ENCODE measurements at places on chromosomes 12 and 14.

GRCh38 chr12:13167226-13167625 lies 29.3 kb upstream of the EMP1 start:
- DNase-seq: no peak

GRCh38 chr14:68934066-68934465 lies 45.0 kb downstream of the ACTN1 start:
- no peak for DNase-seq

- DNase-seq: no peak
These were observed 784.1 kb upstream of the TBX3 start for GRCh38 chr12:115468087-115468510.

GRCh38 chr12:68446901-68447796 lies 115.0 kb upstream of the MDM1 start:
- no peak for DNase-seq

- DNase-seq: no peak
These were observed 3.1 kb upstream of the LYZ start for GRCh38 chr12:69345077-69345476.

DNA sequence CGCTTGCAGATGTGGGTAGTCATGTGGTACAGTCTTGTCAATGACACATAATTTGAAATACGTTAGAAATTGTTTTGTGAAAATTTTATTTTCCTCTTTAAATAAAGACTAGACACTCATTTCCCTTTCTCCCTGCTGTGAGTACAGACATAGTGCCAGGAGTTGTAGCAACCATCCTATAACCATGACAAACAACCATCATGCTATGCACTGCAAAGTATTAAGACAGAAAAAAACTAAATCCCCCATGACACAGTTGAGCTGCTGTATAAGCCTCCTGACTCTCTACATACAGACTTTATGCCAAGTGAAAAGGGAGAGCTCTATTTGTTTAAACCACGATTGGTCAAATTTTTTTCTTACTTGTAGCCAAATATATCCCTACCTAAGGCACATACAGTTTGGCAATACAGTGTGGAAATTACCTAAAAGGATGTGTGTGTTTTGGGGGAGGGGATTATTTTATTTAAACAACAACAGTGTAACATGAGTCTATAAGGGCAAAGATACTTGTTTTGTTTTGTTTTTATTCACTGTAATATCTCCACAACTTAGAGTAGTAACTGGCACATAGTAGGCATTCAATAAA lies 45.0 kb upstream of the KRR1 start:
- no peak for DNase-seq

DNA sequence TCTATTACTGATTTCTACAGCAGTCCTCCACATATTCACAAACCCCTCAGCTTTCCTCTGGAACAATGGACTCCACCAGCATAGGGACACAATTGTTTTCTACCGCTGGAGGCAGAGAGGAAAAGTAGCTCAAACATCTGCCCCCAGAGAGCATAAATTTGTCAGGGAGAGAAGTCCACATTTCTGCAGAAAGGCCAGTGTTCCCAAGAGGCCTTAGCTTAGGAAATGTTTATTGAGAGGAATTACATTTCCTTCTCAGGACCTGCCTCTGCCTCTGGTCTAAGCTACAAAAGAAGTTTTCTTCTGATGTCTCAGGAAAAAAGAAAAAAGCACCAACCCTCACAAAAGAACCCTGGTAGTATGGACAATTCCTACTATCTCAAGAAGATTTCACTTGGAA lies 217.8 kb upstream of the BMP4 start:
- DNase-seq: no peak

- DNase-seq: no peak
These were observed 112.1 kb downstream of the MON2 start for GRCh38 chr12:62578726-62579125.

- no peak for DNase-seq
These were observed 165.1 kb upstream of the ATP2B1 start for GRCh38 chr12:89873745-89874144.

- no peak for DNase-seq
These were observed 95.3 kb downstream of the BICD1 start for GRCh38 chr12:32201976-32202375.

DNA sequence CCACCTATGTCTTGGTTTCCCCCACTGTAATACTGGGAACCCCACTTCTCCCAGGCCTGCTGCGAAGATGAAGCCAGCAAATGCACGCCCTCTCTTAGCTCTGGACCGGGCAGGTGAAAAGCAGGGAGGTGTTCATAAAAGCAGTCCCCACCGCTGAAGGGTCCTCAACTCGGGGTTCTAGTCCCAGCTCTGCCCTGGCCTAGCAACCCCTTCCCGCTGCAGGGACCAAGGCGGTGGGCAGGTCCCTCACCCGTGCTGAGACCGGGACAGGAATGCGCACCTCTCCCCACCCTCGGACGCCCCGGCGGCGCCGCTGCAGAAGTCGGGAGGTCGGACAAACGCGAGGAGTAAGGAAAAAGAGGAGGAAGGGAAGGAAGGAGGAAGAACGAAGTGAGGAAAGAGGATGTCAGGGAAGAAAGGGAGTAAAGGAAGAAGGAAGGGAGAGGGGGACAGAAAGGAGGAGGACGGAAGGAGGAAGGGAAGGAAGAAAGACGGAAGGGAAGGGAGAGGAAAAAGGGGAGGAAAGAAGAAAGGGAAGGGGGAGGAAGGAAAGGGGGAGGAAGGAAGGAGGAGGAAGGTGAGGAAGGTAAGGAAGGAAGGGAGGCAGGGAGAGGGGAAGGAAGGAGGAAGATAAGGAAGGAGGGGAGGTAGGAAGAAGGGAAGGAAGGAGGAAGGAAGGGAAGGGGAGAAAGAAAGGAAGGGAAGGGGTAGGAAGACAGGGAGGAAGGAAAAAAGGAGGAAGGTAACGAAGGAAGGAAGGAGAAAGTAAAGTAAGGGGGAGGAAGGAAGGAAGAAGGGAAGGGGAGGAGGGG lies 701 bp downstream of the SPRING1 start:
- no peak for DNase-seq

DNA sequence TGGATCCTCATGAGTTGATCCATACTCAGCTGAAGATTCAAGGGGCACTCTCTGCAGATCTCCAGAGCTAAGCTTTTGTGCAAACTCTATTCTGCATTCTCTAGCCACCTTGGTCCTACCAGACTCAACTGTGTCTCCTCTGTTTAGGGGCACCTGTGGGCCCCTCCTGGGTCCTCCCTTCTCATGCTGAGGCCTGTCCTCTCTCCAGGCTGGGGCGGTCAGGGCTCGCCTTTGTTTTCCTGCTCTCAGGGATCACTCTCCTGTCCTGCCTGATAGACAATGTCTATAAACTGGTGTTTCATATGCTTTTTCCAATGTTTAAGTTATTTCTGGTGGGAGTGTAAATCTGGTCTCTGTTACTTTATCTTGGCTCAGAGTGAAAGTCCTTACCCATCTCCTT lies 11.6 kb upstream of the KIF26A start:
- no peak for DNase-seq

DNA sequence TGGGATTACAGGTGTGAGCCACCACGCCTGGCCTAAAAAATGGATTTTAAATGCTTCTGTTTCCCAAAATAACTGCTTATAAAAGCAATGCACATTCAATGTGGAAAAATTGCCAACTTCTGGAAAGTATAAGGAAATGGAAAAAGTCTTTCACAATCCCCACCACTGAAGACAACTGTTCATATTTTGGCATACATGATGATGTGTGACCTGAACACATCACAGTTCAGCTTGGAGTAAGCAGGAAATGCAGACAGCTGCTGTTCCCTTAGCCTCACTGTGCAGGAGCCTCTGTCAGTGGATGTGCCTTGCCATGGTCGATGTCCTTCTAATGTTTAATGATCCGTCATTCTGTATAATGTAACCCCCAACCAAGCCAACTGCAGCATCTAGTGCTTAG lies 5.2 kb downstream of the MTERF2 start:
- no peak for DNase-seq

DNA sequence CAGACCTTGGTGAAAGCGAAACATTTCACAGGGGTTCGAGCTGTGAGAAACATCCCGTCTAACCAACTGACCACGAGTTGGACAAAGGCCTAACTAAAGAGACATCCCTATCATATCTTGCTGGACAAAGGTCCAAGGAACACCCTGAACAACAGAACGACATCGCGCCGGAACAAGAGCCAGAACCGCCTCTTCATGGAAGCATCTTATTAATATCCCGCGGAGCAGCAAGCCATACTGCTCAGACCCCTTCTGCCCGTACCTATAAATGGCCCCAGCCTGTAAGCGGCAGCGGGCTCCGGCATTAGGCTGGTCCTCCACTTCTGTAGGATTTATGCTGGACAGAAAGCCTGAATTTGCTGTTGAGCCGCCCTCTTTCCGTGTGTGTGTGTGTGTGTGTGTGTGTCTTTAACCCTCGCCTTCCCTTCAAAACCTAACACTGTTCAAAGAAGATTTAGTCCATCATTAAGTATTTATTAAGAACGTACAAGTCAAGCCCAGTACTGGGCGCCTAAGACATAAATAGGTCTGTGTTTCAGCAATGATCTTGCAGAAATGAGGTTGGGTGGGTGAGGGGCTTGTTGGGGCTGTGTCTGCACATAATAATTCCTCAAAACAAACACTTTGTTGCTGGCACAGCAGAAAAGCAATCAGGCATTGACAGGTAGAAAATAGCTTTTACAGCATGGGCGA lies 1.9 kb downstream of the SLC6A15 start:
- no peak for DNase-seq

Measured in CD4-positive, alpha-beta T cell treated with Interleukin-6 at 100 ng/mL for 8 hours (primary cell).